Nephron progenitor cell (in vitro differentiated cells): ENCODE measurements at places on chromosomes 12 and 14.

DNA sequence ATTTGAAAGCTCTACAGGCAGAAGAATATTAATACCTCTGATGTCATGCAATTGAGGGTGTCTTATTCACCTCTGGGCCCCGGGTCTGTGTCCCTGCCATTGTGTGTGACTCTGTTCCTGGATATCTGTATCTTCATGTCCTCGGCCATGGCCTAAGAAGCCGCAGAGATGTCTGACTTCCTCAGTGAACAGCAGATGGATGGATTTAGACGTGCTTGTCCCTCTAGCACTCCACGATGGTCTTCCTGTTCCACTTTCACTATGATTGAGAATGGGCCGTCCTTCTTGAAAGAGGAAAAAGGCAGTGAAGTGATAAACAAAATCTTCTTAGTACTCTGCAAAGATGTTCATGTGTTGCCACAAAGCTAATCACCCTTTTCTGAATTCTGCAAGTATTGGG is 217.4 kb downstream of the SLC41A2 start:
- peaks cover 3% of the 10 kb centered on the region for H3K27me3 ChIP-seq
- H3K4me1 ChIP-seq = peaks cover 75% of the 10 kb centered on the region
- H3K36me3 ChIP-seq = no peaks in the 10 kb centered on the region
- H3K4me3 ChIP-seq = no peak overlapping the region

- H3K27me3 ChIP-seq = no peaks in the 10 kb centered on the region
- H3K36me3 ChIP-seq = no peaks in the 10 kb centered on the region
- H3K4me1 ChIP-seq = peaks cover 34% of the 10 kb centered on the region
- no peak overlapping the region for H3K27ac ChIP-seq
These were observed 458.4 kb upstream of the SYT1 start for GRCh38 chr12:78406213-78406612.

DNA sequence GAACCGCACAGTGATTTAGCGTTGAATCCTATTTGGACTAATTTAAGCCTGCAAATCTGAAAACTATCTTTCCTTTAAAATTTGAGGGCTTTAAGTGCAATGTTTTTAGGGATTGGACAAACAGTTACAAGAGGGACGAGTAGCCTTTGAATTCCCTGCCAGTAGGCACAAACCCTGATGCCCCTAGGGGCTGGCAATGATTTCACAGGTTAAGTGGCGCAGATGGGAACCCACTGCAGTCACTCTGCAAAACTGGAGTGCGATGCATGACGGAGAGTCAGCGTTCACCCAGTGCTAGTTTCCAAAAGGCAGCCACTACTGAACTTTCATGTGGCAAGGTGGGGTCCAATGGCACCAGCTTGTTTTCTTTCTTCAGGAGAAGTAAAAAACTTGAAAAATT is 99.4 kb upstream of the FRMD6 start:
- peaks cover 12% of the 10 kb centered on the region for H3K4me1 ChIP-seq
- no peak overlapping the region for H3K27ac ChIP-seq
- H3K27me3 ChIP-seq = no peaks in the 10 kb centered on the region
- H3K36me3 ChIP-seq = no peaks in the 10 kb centered on the region
- no peak for DNase-seq
- no peak overlapping the region for H3K4me3 ChIP-seq

GRCh38 chr12:15707516-15708199 is 81.5 kb downstream of the EPS8 start:
- H3K4me1 ChIP-seq = peaks cover 6% of the 10 kb centered on the region
- DNase-seq = no peak
- H3K27ac ChIP-seq = no peak overlapping the region
- H3K4me3 ChIP-seq = no peak overlapping the region

- no peaks in the 10 kb centered on the region for H3K36me3 ChIP-seq
- H3K4me1 ChIP-seq = no peaks in the 10 kb centered on the region
- DNase-seq = no peak
- H3K27me3 ChIP-seq = peaks cover 5% of the 10 kb centered on the region
- H3K27ac ChIP-seq = no peak overlapping the region
- no peak overlapping the region for H3K4me3 ChIP-seq
These were observed 24.4 kb upstream of the TC2N start for GRCh38 chr14:91891721-91892220.

DNA sequence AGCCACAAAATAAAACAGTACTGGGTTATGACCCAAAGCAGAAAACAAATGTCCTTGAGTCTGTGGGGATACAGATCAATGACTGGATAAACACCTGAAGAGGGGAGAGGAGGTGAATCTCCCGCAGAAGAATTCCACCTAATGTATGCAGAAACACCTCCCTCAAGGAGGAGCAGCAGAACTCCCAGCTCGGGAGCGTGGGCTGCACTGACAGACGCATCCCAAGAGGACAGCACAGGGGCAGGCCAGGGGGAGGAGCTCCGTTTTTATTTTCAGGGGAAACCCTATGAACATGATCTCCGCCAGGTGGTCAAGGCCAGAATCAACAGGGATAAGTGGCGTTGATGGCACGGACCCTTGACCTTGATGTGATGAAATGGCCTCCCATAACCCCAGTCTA is 41.8 kb upstream of the PPP2R5C start:
- H3K4me3 ChIP-seq = no peak overlapping the region
- H3K27me3 ChIP-seq = peaks cover 3% of the 10 kb centered on the region
- H3K4me1 ChIP-seq = peaks cover 28% of the 10 kb centered on the region
- no peak for DNase-seq

DNA sequence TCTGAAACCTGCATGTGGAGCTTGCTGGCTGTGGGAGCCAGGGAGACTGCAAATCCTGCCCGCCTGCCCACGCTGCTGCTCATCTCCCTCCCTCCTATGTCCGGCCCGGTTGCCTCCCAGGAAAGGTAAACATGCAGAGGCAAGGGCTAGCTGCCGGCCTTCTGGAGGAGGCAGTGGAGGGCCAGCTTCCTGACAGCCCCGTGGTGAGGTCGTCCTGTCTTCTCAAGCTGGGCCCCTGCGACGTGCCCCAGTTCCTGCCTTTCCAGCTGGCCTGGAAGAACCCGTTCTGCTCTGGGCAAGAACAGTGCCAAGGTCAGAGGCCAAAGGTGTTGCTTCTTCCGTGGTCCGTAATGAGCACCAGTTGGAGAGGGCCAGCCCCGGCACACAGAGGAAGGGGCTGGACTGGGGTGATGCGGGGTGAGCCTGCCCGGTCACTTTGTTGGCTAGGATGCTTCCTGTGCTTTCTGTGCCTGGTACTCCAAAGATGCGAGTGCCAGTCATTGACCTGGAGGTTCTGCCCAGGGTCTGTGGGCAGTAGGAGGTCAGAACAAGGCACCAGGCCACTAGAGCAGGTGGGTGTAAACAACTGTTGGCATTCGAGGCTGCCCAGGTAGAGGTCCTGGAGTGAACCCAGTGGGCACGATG is 25.3 kb downstream of the TPCN1 start:
- peaks cover 16% of the 10 kb centered on the region for H3K27me3 ChIP-seq
- peak; percentile 46 for DNase-seq
- peak overlapping the region; percentile 69 for H3K4me3 ChIP-seq
- H3K27ac ChIP-seq = peak overlapping the region; percentile 96

- no peak overlapping the region for H3K27ac ChIP-seq
- H3K27me3 ChIP-seq = no peaks in the 10 kb centered on the region
- H3K4me3 ChIP-seq = no peak overlapping the region
- H3K4me1 ChIP-seq = peaks cover 81% of the 10 kb centered on the region
- DNase-seq = no peak
- peaks cover 6% of the 10 kb centered on the region for H3K36me3 ChIP-seq
These were observed 214.9 kb downstream of the PPM1H start for GRCh38 chr12:62720025-62720424.
